H7 (cell line): ENCODE measurements at places on chromosomes 2 and 18.

GRCh38 chr18:4251873-4252272, 203.2 kb downstream of the DLGAP1 start:
- DNase-seq, result no peak

- peak; percentile 62 for DNase-seq
Measured at GRCh38 chr18:28287146-28287545, 110.2 kb upstream of the CDH2 start.

DNA sequence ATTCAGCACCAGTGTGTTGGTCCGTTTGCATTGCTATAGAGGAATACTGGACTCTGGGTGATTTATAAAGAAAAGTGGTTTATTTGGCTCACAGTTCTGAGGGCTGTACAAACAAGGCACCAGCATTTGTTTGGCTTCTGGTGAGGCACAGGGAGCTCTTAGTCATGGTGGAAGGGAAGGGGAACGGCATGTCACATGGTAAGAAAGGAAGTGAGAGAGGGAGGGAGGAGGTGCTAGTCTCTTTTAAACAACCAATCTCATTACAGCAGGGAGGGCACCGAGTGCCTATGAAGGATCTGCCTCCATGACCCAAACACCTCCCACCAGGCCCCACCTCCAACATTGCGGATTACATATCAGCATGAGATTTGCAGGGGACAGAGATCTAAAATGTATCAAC, 143.9 kb upstream of the DLX2 start:
- no peak for DNase-seq

DNA sequence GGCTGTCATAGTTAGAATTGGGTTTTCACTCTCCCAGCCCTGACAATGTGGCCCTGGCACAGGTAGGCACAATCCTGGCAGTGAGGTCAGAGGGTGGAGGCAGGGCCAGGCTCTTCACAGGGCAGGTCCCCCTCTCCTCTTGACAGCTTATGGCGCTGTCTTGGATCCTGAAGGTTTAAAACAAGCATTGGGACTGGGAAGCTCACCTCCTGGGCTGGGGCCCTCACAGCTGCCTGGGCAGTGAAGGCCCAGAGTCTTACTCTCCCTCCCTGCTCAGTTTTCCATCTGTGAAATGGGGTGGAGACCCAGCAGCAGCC, 23.3 kb downstream of the LBH start:
- no peak for DNase-seq

GRCh38 chr18:21056545-21056944, 55.1 kb downstream of the ROCK1 start:
- DNase-seq, result no peak

DNA sequence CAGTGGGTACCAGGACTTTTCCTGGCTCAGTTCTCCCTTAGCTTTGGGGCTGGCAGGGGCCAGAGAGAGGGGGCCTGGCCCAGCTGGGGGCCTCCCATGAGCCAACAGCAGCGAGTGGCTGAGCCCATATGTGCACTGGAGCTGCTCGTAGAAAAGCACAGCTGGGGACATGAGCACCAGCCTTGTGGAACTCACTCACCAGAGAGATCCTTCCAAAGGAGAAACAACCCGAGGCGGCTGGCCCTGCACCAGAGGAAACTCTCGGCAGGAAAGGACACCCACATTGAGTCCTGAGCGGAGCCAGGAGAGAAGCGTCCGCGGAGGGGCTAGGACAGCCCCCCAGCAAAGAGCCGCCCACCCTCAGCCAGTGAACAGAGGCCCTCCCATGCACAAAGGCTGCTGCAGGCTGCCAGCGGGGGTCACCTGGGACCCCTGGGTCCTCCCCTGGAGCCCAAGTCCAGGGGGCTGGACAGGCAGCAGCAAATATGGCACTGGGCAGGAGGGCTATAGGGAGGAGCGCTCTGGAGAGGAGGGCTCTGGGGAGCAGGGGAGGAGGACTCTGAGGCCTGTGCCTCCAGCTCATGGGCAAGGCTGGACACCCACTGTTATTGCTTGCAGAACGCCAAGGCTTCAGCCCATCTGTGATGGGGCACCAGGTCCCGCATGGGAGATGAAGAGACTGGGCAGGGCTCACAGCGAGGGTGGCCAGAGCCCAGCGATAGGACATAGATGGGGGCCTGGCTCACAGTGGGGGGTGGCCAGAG, 42.1 kb upstream of the SNED1 start:
- DNase-seq, result peak; percentile 57
